ENCODE measurements at places on chromosomes 6 and 20. TPM values are rescaled to one million over a fixed set of nuclear protein-coding genes. Genes with fewer than 3 reads are reported as not detected.

- no peaks in the 10 kb centered on the region for H3K27me3 ChIP-seq
- H3K36me3 ChIP-seq, result no peaks in the 10 kb centered on the region
- H3K4me3 ChIP-seq, result no peak overlapping the region
- no peaks in the 10 kb centered on the region for H3K4me1 ChIP-seq
- no peak overlapping the region for H3K27ac ChIP-seq
Measured at GRCh38 chr6:24951811-24952299, 16.1 kb upstream of the RIPOR2 start.

DNA sequence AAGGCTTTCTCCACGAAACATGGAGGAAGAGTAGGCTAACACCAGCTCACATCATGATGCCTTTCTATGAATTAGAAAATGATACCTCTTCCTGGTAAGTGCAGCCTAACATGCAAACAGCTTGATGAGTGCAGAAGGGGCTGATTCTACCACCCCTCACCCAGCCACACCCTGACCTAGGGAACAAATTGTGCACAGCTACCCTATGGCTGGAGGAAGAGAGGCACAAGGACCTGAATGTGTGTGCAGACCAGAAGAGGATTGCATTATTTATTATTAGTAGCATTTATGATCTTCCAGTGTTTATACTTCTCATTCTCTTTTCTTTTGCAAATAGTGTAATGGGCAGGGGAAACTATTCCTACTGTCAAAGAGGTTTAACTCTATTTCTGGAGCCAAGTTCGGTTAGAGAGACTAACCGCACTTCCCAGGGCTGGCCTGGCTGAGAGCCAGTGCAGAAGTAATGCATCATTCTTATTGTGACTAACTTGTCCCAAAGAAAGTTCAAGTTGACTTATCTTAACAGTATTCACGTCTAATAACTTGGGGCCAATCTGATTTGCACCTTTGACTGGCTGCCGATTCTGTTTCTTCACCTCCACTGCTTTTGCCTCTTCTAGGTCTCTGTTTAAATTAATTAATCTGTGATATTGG is 237.5 kb downstream of the CD83 start:
- peaks cover 14% of the 10 kb centered on the region for H3K4me1 ChIP-seq
- no peak for DNase-seq
- no peak overlapping the region for H3K4me3 ChIP-seq
- H3K27me3 ChIP-seq, result no peaks in the 10 kb centered on the region
- no peaks in the 10 kb centered on the region for H3K36me3 ChIP-seq

GRCh38 chr6:21457647-21458046 is 135.9 kb upstream of the SOX4 start:
- no peaks in the 10 kb centered on the region for H3K36me3 ChIP-seq
- no peak overlapping the region for H3K27ac ChIP-seq
- no peak for DNase-seq
- no peaks in the 10 kb centered on the region for H3K4me1 ChIP-seq

GRCh38 chr20:17012546-17013226 is 214.2 kb upstream of the PCSK2 start:
- H3K27me3 ChIP-seq, result no peaks in the 10 kb centered on the region
- H3K27ac ChIP-seq, result no peak overlapping the region
- H3K4me1 ChIP-seq, result no peaks in the 10 kb centered on the region
- H3K4me3 ChIP-seq, result no peak overlapping the region

DNA sequence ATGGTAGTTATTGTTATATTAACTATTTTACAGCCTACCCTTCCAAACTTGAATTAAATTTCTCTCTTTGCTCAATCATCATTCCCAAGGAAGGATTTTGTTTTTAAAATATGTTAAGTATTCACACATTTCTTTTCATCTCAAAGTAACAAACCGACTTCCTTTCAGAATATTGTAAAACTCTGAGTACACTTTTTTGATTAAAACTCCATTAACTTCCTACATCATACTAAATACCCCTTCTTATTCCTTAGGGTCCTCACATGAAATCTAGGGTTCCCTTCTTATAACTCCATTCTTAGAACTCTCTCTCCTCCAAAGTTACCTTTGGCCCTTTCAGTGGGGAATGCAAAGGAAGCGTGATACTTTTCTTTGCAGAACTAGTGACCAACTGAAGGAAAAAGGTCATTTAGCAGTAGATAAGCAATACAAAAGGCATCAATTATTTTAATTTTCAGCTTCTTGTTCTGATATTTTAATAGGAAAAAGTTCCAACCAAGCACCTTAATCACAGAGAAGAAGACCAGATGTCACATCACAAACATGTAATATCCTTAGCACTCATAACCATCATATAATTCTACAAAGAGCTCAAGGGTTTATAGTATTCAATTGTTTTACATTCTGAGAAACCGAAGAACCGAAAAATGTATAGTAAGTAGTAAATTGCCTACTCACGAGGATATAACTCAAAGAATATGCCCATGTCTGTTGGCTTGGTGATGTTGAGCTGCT is 494 bp downstream of the RHAG start:
- H3K36me3 ChIP-seq, result no peaks in the 10 kb centered on the region
- no peaks in the 10 kb centered on the region for H3K4me1 ChIP-seq
- H3K27me3 ChIP-seq, result no peaks in the 10 kb centered on the region
- no peak overlapping the region for H3K4me3 ChIP-seq

GRCh38 chr6:125544819-125545218 is 204.6 kb upstream of the HEY2 start:
- H3K4me1 ChIP-seq, result peaks cover 7% of the 10 kb centered on the region
- no peak overlapping the region for H3K27ac ChIP-seq
- DNase-seq, result no peak
- H3K4me3 ChIP-seq, result no peak overlapping the region
- H3K36me3 ChIP-seq, result no peaks in the 10 kb centered on the region
- no peaks in the 10 kb centered on the region for H3K27me3 ChIP-seq

- peaks cover 5% of the 10 kb centered on the region for H3K4me1 ChIP-seq
- no peak overlapping the region for H3K27ac ChIP-seq
- DNase-seq, result no peak
- H3K27me3 ChIP-seq, result peaks cover 58% of the 10 kb centered on the region
Measured at GRCh38 chr20:56342783-56343182, 16.0 kb upstream of the FAM210B start.

DNA sequence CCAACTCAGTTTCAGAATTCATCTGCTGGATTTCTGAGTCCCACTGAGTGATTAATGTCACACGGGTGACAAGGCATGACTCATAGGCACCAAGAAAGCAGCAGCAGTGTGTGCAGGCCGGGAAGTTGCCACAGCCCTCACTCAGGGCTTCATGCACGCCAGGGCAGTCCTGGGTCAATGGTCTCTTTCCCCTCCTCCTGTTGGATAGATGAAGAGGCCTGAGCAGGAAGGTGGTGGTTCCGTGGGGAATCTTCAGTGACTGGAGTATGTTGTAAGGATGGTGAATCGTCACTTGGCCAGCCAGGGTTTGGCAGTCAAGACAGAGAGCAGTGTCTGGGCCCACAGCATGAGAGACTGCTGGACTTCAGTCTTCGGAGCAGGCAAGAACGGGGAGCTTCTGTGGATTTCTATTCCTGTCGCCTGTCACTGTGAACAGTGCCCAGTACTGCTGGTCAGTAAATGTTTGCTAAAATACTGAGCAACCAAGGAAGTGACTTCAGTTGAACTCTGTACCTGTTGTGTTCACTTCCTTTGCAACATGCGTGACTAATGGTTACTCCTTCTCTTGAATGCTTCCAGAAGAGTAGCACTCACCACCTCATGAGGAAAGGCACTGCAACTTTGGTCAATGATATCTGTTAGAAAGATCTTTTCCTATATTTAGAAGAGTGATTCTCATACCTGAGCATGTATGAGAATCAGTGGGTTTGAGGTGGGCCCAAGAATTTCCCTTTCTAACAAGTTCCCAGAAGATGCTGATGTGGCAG is 62.0 kb upstream of the CD93 start:
- DNase-seq, result no peak
- no peak overlapping the region for H3K27ac ChIP-seq
- no peaks in the 10 kb centered on the region for H3K36me3 ChIP-seq
- no peak overlapping the region for H3K4me3 ChIP-seq
- H3K27me3 ChIP-seq, result no peaks in the 10 kb centered on the region

DNA sequence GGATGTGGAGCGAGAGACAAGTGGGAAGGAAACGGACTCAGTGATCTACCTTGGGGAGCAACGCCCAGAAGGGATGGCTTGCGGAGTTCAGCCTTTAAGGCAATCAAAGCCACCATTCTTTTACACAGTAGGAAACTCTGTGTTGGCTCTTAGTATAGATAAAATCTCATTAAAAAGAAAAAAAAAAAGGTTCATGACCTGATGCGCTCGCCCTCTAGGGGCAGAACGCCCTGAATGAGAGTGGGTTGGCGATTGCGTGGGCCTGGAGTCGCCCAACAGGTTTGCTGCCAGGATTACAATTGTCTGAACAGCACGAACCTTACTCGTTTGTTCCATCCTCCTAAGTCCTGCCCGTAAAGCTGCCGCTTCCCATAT is 1.2 kb downstream of the TPD52L1 start:
- H3K4me1 ChIP-seq, result no peaks in the 10 kb centered on the region
- H3K4me3 ChIP-seq, result peak overlapping the region; percentile 62
- no peak overlapping the region for H3K27ac ChIP-seq
- peaks cover 58% of the 10 kb centered on the region for H3K27me3 ChIP-seq

The SNX21 gene
- total RNA-seq, result 12.2 TPM

The PDYN gene
- total RNA-seq, result 0.12 TPM

The ENPP1 gene
- total RNA-seq, result 9.7 TPM

The UBD gene
- not detected for total RNA-seq

The ADA gene
- 52.5 TPM for total RNA-seq

The WFDC12 gene
- not detected for total RNA-seq
